H1 (cell line): ENCODE measurements at places on chromosomes 16 and 17.
A peak's percentile ranks its signal among the peaks of the same experiment; 100 is the strongest.

GRCh38 chr17:42520540-42520951 lies 15.5 kb upstream of the NAGLU start:
- DNase-seq: peak; percentile 55

- DNase-seq: no peak
These were observed 7.3 kb downstream of the FMNL1 start for GRCh38 chr17:45228763-45229539.

- DNase-seq: no peak
These were observed 4.5 kb upstream of the GALK1 start for GRCh38 chr17:75769536-75769935.

DNA sequence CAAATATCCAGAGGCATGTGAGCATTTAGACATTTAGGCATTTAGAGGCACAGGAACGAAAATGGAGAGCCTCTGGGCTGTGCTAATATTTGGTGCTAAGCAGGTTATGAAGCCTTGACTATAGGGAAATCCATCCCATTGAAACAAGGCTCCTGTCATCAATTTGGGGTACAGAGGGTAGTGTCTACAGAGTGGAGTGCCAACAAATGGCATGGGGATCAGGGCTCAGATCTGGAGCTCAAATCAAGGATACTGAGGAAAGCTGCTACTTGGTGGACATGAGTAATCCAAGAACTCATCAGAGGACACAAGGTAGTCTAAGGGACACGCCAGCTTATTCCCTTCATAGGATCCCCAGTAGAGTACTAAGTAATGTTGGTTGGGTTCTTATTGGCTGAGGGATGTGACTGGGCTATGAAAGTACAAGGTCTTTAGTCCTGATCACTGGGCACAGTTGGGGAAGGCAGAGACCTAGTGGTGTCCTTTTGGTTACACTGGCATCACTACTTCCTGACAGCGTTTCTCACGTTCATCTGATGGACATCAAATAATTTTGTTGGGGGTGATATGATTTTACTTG lies 5.2 kb downstream of the KRT10 start:
- DNase-seq: no peak

GRCh38 chr17:58291246-58291645 lies 10.5 kb upstream of the MPO start:
- no peak for DNase-seq

DNA sequence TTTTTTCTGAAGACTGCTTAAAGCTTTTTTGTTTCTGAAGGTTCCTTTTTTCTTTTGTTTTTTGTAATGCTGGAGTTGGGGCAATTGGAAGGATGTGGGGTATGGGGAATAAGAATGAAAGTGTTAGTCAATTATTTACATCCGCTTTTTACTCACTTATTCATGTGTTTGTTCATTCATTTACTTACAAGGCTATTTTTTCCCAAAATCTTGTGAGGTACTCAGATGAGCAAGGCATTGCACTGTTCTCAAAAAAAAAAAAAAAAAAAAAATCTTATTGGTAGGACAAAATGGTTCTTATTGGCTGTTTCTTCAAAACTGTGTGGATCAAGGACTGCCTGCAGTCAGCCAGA lies 55.7 kb downstream of the PLD6 start:
- DNase-seq: no peak

DNA sequence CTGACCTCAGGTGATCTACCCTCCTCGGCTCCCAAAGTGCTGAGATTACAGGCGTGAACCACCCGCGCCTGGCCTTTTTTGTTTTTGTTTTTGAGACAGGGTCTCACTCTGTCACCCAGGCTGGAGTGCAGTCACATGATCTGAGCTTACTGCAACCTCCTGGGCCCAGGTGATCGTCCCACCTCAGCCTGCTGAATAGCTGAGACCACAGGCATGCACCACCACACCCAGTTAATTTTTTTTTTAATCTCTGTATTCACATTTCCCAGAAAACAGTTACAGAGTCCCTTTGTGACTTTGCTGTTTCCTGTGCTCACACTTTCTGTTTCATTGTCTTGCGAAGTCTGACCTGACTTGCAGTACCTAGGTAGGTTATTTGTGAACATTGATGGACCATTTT lies 2.7 kb downstream of the CLUAP1 start:
- DNase-seq: no peak
